ENCODE measurements at places on chromosomes 1 and 21.

DNA sequence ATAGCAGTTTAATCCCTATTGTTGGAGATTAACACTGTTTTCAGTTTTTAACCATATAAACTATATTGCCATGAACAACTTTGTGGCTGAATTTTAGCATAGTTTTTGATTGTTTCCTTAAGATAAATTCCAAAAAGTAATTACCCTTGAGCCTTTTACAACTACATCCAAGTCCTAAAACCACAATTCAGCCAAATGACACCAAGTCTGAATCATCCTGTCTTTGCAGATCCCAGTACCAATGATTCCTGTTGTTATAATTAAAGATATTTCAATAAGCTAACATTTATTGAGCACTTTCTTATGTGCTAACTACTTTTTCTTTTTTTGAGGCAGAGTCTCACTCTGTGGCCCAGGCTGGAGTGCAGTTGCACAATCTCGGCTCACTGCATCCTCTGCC, 35.6 kb downstream of the IL23R start:
- no peak for DNase-seq

DNA sequence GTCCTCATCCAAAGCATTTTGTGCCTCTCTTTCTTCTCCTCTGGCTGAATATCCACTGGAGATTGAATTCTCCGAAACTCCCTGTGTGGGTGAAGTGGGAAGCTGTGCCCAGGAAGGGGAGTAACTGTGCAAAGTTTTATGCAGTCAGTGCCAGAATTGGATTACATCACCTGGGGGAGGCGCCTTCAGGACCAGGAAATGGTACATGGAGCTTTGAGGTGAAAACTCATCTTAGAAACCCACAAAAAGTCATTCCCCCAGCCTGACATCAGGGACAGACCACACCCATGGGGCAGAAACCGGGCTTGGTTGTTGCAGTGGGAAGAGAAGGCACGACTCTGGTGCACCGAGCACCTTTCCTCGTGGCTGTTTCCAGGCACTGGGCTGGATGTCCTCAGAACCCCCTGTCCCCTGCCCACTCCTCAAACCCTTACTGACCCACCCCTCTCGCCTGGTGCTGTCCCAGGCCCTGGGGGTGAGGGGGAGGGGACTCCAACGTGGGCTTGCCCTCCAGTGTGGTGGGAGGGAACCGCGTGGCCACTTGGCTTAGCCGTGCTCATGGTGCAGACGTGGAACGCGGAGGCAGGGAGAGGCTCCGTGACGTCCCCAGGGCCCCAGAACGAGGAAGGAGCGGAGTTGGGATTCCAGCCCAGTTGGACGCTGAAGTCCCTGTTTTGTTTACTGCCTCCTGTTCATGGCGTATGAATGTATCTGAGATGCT, 15.7 kb downstream of the TFF3 start:
- no peak for DNase-seq

DNA sequence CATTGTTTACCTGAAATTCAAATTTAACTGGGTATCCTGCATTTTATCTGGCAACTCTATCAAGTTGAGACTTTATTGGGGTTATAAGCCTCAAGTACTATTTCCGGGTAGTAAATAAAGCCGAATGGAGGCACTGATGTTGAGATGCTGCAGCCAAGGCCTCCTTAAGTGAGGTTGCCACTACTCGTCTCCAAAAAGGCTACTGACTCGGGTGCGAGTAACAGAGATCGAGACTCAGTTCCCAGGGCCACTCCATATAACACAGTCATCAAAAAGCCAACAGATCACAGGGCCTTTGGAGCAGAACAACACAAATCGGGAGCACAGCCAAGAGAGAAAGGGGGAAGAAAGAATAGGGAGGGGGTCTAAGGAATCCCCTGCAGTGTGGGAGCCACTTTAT, 524 bp downstream of the COPA start:
- DNase-seq: no peak

DNA sequence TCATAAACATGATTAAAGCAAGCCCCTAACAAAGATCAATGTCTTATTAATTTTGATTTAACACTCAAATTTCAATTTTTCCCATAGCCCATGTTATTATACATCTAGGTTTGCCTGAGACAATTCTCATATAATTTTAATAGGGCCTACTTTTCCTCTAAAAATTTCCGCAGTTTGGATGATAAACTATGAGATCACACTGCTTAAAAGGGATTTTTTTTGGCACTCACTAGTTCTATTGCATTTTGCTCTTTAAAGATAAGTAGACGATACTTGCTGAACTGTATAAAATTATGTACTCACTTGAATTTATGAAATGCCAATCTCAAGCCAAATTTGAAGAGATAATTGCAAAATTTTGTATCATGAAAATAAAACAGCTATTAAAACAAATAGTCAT, 480.4 kb upstream of the ZRANB2 start:
- DNase-seq: no peak

- no peak for DNase-seq
These were observed 67.1 kb downstream of the LHX9 start for GRCh38 chr1:197984289-197984688.

GRCh38 chr1:72000809-72001208, 281.5 kb downstream of the NEGR1 start:
- DNase-seq: no peak

DNA sequence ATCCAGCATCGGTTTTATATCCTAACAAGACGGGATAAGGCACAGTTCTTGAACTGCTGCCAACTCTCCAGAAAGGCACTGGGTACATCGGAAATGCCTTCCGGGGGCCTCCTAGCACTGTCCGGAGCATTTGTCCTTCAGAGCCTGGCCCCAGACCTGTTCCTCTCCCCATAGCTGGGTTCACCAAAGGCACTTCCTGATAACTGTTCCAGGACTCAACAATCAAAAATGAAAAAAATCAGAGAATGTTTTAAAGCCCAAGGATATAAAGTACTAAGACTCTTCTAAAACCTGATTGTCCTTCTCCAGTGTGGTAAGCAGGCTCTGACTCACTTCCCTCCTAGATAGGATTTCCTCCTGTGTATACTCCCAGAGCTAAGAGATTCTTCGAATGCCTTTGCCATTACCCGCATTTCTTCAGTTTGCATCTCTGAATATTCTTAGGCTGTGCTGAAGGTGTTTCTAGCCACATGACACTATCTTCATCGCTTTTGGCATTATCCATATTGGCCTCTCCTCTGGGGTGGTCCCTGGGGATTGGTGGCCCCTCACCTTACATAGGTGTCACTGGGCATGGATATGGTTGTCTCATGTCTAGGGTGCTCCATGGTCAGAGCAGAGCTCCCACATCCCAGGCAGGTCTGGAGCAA, 112.9 kb downstream of the ZBTB18 start:
- no peak for DNase-seq

Data from stimulated activated CD8-positive, alpha-beta memory T cell treated with anti-CD3 and anti-CD28 coated beads, Interleukin-15, amount 100 ng/mL, for 4 hours (primary cell).